Right ventricle myocardium superior (tissue), 1 donor: ENCODE measurements at places on chromosomes 7 and 10. TPM values are rescaled to one million over a fixed set of nuclear protein-coding genes. Genes with fewer than 3 reads are reported as not detected.
A peak's percentile ranks its signal among the peaks of the same experiment; 100 is the strongest.

DNA sequence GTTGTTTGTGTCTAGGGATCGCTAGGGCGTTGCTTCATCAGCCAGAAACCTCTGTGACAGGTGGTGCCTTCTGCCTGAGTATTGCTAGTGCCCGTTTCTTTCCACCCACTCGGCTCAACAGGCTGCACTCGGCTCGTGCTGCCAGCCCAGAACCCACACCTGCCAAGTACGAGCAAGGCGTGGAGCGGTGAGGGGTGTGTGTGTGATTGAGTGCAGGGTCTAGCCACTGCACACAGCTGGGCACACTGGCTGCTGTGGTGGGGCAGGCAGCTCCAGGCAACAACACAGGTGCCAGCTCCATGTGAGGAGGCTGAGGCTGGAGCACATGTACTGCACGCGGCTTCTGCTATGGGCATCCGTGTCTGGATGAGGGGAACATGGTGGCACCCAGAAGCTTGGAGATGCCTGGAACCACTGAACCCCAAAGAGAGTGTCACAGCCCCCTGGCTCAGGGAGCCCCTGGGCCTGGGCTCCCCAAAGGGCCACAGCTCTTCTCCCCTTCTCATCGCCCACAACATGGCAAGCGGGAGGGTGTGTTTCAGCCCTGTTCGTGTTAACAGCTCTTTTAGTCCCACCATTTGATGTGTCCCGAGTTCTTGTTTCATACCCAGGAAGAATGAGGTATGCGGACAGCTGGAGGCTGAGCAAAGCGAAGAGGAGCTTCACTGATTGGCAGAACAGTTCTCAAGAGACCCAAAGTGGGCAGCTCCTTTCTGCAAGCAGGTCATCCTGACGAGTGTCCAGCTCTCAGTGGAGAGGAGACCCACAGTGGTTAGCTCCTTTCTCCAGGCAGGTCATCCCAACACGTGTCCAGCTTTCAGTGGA is 78.1 kb downstream of the HDAC9 start:
- DNase-seq: peak; percentile 47

DNA sequence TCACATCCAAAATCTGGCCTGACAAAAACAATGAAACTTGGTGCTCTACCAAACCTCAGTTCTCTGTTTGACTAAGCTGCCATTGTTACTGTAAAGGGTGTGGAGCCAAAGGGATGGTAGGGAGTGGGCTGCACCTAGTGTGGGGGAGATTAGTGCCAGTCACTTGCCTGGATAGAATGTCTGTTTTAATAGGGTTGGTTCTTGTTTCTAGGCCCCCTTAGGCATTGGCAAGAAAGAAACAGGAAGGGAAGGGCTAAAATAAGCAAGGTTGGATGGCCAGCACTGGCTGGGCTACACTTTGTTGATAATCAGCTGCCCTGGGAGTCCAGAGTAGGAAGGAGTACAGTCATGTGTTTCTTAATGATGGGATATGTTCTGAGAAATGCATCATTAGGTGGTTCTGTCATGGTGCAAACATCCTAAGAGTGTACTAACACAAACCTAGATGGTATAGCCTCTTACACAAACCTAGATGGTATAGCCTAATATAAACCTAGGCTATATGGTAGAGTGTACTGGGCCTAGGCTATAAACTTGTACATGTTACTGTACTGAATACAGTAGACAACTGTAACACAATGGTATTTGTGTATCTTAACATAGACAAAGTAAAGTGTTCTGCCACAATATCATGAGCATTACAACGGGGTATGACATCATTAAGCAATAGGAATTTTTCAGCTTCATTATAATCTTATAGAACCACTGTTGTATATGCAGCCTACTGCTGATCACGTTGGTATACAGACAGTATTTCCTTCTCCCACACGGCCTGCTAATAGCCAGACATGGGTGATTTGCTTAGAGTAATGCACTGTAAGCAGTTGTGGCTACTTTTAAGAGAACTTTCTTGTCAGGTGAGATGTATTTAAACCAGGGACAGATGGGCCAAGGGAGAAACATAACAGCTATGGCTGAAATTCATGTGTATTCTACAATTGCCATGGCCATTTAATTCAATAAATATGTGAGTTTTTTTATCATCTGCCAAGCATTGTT is 15.4 kb downstream of the BBIP1 start:
- no peak for DNase-seq

DNA sequence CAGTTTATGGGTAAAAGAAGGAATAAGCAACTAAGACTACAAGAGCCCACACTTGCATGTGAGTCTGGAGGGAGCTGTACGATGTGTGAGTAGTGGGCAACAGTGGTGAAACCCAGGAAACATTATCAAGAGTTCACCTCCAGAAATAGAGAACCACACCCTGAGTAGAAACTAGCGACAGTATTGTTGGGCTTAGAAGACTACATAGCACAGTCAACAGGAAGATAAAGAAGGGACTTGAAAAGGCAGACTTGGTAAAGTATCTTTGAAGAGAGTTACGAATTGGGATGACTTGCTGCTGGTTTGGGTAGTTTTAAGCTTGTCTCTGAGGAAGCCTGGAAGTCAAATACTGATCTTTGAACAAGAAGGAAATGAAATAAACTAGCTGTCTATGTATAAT is 223.2 kb upstream of the GNAI1 start:
- DNase-seq: no peak

DNA sequence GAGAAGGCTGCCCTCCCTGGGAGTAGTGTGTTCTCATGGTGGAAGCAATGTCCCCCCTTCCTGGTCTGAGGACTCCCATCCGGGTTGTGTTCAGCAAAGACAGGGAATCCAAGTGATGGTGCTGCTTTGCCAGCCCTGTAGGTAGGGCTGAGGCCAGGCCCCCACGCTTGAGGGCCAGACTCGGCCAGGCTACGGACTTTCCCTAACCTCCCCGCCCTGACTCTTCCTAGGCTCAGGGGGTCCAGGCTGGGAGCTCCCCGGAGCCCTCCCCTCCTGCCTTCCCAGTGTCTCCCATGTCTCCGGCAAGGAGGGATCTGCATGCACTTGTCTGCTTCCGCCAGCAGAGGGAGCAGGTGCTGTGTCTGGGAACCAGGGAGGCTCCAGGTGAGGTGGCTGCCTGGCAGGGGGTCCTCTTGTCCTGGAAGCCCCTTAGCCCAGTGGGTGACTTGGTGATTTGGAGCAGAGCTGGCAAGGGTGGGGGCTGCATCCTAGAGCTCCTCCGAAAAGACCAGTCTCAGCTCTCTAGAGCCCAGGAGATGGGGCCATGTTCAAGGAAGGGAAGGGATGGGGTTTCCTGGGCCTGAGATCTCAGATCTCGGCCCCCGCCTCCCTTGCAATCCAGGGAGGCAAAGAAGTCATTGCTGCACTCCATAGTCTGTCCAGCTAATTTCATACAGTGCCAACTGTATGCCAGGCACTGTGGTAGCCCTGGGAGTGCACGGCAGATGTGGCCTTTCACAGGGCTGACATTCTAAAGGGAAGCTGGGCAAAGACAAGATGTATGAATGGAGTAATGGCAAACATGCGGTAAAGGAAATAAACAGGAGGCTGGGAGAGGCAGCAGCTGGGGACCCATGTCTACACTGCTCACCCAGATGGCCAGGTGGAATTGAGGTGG is 20.3 kb upstream of the SFRP5 start:
- peak; percentile 76 for DNase-seq

DNA sequence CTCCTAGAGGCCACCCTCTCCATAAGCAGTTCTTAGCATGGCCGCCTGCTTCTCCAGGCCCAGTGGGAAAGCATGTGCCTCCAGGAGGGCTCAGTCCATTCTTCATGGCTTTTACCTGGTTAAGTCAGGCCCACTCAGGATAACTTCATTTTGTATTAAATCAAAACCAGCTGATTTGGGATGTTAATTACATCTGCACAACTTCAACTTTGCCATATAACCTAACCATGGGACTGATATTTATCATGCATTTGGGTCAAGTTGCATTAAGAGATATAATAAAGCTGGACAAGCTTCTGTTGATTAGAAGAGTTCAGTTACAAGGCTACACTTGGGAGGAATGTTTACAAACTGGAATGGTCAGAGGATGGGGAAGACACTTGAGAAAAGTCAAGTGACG is 65.5 kb downstream of the EGFR start:
- DNase-seq: no peak

DNA sequence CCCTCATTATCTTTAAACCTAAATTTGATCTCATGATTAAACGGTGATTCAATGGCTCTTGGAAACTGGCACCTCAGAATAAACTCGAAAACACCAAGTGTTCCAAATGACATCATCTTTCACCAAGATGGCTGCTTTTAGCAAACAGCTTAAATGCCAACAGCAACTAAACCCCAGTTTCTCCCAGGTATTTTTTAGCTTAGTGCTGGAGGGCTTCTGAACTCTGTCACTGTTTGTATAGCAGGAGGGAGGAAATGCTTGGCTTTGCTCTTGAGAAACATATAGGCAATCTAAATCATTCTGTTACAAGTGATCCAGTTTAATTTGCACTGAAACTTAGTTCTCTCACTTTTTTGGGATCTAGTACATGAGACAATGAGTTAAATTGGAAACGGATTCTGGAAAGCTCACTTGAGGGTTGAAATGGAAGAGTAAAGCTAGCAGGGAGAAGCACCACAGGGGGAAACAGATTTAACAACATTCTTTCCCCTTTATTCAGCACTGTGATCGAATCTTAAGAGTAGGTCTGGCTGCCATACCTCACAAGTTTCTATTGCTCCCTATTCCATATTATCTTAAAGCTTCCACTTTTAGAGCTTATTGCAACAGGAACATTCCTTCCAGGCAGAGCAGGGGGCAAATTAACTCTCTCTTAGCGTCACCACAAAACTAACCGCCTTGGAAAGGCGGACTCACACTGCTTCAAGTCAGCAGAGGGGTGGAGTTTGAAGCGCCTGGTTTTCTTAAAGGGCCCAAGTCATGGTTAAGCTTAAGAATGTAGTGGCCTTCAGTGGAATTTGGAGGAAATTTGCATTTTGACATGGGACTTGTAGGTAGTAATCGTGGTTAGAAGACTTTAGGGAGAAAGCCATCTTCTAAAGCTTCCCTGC is 1.8 kb upstream of the CCDC6 start:
- peak; percentile 50 for DNase-seq

DNA sequence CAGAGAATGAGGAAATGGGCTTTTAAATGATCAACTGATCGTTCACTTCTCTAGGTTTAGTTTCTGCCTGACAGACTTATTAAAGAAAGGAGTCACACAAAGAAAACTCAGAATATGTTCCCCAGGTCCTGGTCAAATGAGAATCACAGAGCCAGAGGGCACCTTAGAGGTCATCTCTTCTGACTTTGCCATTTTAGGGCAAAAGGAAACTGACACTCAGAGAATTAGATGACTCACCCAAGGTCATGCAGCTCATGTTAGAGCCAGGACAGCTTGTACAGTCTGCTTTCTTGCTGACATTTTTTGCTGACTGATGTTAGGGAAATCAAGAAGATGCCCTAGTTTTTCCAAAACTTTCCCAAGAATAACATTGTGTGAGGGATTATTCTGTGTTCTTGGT is 312.7 kb upstream of the SP8 start:
- DNase-seq: no peak

The MAGI2 gene
- 3.9 TPM for total RNA-seq

The SPDYE6 gene
- total RNA-seq: not detected
